ENCODE measurements at places on chromosomes 6 and 20.

GRCh38 chr6:105992315-105992961 is 93.7 kb upstream of the PRDM1 start:
- peak; percentile 65 for DNase-seq

- no peak for DNase-seq
Measured at GRCh38 chr20:7496394-7496991, 443.8 kb downstream of the HAO1 start.

DNA sequence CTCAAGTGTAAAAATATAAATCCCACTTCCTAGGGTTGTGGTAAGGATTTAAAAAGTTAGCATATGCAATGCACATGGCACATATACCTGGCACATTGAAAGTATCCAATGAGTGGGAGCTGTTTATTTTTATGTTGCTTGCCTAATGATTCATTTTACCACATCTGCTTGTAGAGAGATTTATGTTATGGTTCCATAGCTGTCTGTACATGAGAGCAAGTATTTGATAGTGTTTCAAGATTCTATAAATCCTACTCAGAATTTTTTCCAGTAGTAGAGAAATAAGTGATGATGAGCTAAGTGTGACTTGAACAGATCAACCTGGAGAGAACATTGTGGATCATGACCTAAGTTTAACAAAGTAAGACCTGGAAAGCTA is 125.3 kb upstream of the SPTLC3 start:
- DNase-seq, result no peak

DNA sequence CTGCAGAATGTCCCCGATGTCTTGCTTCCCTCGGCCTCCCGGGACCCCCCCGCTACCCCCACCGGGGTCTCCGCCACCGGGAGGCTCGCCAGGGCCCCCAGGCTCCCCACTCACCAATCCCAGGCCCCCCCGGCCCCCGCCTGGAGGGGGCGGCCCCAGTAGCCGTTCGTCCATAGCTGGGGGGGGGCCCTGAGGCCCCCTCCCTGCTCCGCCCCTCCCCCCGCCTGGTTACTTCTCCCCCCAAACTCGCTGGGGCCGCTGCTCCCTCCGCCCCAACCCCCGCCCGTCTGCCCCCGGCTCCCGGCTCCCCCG is 304 bp downstream of the PBX2 start:
- no peak for DNase-seq

- peak; percentile 41 for DNase-seq
Measured at GRCh38 chr6:87483929-87484328, 11.2 kb downstream of the SLC35A1 start.

DNA sequence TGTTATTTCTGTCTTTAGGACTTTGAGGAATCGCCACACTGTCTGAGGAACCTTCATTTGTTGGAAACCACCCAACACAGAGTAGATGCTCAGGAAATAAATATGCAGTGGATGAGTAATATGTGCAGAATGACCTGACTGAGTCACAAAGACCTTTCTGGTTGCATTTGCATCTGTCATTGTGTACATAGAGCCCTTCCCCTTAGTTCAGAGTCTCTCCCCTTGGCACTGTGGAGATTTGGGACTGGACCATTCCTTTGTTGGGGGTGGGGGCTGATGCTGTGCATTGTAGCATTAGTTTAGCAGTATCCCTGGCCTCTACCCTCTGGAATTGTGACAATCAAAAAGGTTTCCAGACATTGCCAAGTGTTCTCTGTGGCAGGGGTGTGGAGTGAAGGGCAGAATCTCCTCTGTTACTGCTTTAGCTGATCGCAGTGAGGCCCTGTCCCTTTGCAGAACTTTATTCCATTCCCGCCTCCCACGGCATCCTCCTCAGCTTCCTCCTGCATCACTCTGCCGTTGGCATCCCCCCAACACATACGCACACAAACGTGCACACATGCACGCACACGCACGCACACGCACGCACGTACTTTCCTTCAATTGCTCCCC is 64.5 kb downstream of the EYA2 start:
- DNase-seq, result no peak

GRCh38 chr6:36897609-36898008 is 11.9 kb downstream of the C6orf89 start:
- no peak for DNase-seq

- no peak for DNase-seq
Measured at GRCh38 chr20:41347523-41348429, 7.2 kb downstream of the LPIN3 start.

- DNase-seq, result no peak
Measured at GRCh38 chr20:61356196-61356595, 104.1 kb downstream of the CDH4 start.

DNA sequence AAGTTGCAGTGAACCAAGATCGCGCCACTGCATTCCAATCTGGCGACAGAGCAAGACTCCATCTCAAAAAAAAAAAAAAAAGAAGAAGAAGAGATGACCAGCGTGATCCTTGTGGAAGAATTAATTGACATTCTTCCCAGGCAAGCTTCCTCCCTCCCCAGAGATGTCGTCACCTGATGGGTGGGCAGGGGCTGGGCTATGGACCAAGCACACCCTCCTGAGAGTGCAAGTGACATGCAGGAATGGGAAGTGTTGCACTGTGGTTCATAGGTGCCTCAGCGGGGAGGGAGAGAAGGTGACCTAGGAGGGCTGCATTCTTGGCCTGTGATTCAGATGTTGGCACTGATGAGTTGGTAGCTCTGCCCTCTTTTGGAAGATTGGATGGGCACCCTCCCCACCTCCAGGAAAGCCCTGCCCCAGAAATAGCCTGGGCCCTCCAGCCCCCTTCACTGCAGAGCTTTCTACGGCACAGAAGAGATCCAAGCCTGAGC is 37.8 kb downstream of the TAF8 start:
- DNase-seq, result no peak

GRCh38 chr20:18103497-18103896 is 34.2 kb upstream of the KAT14 start:
- DNase-seq, result no peak

DNA sequence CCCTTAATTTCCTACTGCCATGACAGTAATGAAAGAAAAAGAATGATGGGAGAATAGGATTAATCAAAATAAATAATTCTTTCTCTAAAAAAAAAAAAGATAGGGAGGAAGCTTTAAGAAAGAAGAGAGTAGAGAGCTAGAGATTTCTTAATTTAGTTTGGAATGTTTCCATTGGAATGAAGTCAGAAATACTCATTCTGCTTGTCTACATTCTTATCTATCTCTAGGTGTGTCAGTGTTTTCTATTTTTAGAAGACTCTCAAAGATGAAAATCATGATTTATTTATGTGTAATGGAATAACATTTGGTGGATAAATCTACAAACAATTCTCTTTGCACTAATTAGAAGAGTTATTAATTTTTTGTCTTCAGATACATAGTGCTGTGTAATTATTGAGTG is 38.0 kb upstream of the HIVEP1 start:
- DNase-seq, result no peak

DNA sequence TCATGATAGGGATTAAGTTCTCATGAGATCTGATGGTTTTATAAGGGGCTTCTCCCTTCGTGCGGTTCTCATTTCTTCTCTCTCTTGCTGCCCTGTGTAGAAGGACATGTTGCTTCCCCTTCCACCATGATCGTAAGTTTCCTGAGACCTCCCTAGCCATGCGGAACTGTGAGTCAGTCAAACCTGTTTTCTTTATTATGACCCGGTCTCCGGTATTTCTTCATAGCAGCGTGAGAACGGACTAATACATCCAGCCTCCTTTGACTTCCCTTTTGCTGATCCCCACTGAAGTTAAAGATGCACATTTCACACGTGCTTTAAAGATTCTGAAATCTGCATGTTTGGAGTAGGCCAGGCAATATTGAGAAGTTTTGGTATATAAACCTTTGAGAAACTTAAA is 543.1 kb downstream of the PRKN start:
- no peak for DNase-seq

- DNase-seq, result no peak
Measured at GRCh38 chr6:111150577-111150976, 63.3 kb downstream of the SLC16A10 start.

DNA sequence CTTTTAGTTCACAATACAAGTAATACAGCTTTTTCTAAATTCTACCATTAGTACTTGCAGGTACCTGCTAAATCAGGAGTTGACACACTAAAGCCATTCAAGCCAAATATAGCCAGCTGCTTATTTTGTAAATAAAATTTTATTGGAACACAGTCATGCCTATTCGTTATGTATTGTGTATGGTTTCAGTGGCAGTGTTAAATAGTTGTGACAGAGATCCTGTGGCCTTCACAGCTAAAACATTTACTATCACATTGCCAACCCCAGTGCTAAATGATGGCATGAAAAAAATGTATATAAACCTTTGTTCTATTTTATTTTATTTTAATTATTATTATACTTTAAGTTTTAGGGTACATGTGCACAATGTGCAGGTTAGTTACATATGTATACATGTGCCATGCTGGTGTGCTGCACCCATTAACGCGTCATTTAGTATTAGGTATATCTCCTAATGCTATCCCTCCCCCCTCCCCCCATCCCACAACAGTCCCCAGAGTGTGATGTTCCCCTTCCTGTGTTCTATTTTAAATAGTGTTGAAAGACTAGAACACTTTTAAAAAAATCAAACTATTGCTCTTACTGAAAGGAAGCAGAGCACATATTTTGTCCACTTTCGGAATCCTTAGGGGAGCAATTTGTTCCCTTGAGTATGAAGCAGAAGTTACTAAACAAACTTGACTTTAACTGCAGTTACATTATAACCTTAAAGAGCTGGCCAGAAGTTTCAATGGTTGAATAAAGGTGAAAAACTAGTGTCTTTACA is 115.7 kb downstream of the PRIM2 start:
- DNase-seq, result no peak

DNA sequence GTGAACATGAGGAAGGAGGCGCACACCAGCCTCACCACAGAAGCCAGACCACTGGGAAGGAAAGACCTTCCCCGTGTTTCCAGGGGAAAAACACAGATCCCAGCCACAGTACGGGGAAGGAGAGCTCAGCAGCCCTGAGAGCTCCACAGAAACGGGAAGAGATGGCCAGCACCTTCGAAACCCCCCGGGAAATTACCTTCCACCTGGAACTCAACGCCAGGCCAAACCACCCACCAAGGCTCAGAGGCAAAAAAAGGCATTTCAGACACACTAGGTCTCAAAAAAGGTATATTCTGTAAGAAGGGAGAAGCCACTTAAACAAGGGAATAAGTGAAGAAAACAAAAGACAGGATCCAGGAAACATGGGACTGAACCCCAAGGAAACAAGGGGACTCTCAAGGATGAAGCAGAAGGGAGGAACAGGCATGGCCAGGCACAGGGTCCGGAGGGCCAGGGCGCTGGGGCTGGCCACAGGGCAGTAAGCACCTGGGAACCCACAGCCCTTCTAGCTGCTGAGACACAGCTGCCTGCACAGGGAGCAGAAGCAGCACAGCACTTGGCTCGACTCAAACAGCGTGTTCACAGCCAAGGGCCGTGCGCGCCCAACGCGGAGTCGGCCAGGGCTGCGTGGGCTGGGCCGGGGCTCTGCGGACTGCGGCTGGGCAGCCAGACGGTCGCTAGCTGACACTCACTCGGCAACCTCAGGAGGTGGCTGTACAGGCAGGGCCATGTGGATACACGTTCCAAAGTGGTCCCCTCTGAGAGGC is 44.6 kb downstream of the TAF4 start:
- DNase-seq, result no peak

GRCh38 chr6:88246654-88247053 is 80.5 kb upstream of the CNR1 start:
- DNase-seq, result no peak

DNA sequence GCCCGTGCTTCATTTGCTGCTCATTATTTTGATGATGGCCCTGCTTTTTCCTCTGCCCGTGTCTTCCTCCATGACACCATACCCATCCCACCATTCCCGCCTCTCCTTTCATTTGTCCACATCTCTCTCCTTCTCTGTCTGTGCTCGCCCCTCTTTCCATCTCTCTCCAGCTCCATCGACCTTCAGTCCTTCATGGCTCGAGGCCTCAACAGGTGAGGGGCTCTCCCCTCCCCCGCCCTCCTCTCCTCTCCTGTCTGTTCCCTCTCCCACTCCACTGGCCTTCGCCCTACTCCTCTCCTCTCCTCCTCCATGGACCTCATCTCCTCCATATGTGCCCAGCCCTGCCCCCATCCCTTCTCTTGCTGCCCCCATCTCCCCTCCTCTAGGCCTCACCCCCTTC is 12.1 kb upstream of the ZBTB9 start:
- DNase-seq, result no peak

Data from neural crest cell (in vitro differentiated cells).